ENCODE measurements at places on chromosomes 2 and 18.

DNA sequence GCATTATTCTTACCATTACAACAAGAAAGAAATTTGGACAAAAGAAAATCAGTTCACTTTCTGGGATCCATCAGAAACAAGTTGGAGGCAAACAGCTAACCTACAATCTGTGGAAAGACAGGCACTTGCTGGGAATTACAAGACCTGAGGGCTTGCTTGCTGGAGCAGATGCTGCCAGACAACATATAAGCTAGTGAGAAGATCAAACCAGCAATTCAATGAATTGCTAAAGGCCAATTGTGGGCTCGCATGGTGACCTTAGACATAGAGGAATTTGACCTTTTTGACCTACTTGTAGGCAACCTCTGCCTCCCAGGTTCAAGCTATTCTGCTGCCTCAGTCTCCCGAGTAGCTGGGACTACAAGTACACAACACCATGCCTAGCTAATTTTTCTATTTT, 921.2 kb upstream of the CNTNAP5 start:
- DNase-seq = no peak

GRCh38 chr2:12399240-12399639, 317.5 kb upstream of the TRIB2 start:
- no peak for DNase-seq

DNA sequence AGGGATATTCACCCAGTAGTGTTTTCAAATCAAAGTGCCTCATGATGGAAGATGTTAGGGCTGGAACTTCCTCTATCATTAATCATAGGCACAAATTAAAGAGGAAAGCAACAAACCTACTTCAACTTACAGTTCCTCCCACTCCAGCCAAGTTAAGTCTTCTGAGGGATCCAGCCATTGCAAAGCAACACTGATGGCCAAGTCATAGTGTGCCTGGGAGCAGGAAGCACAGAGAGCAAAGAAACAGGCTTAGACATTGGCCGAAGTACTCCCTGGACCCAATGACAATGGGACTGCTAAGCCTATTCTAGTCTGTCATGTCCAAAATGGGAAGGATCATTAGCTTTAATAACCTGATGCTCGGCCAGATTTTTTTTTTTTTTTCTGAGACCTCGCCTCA, 7.0 kb downstream of the C2orf80 start:
- DNase-seq = no peak

DNA sequence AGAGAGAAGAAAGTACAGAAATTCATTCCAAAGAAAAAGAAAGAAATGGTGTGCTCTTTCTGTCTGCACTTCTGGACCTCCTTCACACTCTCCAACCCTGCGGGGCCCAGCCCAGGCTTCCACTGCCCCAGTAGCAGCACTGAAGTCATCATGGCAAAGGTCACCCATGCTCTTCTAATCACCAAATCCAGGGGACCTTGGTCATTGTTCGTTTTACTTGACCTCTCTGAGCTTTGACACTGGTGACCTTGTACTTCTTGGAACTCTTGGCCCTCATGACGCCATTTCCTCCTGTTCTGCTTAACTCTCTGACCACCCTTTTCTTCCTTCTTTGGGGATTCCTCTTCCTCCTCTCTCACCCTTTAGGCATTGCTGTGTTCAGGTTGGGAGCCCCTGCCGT, 105.6 kb downstream of the SMAD7 start:
- no peak for DNase-seq

DNA sequence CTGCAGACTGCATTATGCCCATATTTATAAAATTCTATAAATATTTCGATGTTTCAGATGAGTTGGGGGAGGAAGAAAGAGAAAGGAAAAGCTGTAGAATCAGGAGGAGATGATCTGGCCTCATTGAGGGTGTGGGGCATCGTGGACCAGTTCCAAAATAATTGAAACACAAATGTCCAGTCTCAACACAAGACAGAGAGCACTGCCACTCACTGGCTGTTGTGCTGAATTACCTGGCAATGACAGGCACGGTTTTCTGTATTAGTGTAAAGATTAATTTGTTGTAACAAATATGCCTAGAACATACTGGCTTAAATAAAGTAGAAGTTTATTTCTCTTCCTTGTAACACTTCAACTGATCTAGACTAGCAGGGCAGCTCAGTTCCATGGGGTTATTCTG, 24.1 kb downstream of the POLE4 start:
- DNase-seq = no peak

DNA sequence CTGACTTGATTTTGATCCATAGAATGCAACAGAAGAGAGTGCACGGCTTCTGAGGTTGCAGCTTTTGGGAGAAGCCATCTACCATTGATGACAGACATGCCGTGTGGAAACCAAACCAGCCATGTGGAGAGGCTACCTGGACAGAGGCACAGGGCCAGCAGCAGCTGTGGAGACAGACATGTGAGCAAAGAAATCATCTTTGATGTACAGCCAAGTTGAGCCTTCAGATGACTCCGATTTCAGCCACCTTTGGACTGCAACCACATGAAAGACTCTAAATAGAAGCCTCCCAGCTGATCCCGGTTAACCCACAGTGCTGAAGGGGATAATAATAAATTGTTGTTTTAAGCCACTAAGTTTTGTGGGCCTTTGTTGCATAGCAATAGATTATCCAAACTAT, 54.2 kb downstream of the TSN start:
- DNase-seq = no peak

DNA sequence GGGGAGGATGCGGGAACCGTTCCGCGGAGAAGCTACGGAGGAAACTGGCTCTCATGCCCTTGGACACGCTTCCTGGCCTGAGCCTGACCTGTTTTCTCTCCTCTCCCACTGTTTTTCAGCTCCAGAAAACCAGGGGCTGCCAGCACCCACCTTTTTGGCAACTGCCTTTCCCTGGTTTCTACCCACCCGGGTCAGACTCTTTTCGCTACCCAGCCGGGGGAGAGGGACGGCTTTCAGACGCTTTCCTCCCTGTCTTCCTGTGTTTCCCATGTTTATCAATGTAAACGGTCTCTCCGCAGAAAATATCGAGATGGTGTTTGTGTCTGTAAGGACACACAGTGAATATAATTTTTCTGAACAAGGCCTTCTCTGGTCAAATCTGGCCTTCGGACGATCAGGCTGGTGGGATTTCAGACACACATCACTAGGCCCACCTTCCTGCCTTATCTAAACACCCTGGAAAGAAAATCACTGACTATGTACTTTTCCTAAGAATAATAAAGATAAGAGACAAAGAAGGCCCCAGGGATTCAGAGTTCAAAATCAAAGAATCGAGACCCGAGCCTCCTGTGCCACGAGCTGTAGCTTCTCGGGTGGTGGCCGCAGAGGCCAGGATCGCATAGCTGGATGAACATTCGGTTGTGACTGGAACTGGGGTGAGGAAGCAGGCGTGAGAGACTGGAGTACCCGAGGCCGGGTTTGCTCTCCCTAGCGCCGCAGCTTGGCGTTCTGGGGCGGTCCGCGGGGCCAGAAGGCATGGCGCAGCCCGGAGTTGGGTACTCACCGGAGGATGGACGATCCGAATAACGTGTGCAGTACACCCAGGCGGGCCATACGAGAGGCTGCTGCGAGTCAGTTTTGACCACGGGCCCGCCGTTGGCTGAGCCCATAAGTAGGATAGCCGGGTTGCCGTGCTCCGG, 1.7 kb downstream of the EN1 start:
- no peak for DNase-seq

GRCh38 chr18:69944436-69944835, 3.2 kb downstream of the CD226 start:
- no peak for DNase-seq

All from stimulated activated CD8-positive, alpha-beta memory T cell treated with anti-CD3 and anti-CD28 coated beads, Interleukin-7, amount 100 ng/mL, for 48 hours (primary cell).